ENCODE measurements at places on chromosomes 5 and 9. TPM values are rescaled to one million over a fixed set of nuclear protein-coding genes. Genes with fewer than 3 reads are reported as not detected.
A peak's percentile ranks its signal among the peaks of the same experiment; 100 is the strongest.

GABRA1 gene
- total RNA-seq = 2.9 TPM

DNA sequence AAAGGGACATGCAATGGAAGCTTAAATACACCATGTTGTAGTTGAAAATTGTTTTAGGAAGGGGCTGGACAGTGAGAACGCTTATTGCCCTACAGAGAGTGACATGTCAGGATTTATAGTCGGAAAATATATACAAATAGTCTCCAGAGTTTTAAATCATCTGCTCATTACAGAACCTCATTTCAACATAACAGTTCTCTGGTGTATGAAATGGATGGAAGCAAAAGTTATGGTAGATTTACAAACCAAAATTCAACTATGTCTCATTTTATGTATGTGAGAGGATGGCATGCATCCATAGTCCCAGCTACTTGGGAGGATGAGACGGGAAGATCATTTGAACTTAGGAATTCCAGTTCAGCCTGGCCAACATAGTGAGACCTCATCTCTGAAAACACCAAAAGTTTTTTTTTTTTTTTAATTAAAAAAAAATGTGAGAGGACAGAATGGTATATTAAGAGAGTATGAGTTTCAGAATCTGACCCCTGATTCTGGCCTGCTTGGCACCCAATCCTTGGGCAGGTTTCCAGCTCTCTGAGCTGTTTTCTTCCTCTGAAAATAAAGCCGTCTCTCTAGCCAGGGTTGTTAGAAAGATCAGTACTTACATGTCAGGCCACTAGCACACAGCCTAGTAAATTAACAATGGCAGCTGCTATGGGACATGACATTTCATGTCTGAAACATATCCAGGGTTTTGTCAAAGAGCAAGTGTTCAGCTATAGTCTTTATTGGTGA lies 40.1 kb downstream of the IQGAP2 start:
- no peak for DNase-seq

LRRTM2 gene
- 2.4 TPM for total RNA-seq

PCDHA1 gene
- total RNA-seq = 5.3 TPM

ARID3C gene
- total RNA-seq = not detected

DNA sequence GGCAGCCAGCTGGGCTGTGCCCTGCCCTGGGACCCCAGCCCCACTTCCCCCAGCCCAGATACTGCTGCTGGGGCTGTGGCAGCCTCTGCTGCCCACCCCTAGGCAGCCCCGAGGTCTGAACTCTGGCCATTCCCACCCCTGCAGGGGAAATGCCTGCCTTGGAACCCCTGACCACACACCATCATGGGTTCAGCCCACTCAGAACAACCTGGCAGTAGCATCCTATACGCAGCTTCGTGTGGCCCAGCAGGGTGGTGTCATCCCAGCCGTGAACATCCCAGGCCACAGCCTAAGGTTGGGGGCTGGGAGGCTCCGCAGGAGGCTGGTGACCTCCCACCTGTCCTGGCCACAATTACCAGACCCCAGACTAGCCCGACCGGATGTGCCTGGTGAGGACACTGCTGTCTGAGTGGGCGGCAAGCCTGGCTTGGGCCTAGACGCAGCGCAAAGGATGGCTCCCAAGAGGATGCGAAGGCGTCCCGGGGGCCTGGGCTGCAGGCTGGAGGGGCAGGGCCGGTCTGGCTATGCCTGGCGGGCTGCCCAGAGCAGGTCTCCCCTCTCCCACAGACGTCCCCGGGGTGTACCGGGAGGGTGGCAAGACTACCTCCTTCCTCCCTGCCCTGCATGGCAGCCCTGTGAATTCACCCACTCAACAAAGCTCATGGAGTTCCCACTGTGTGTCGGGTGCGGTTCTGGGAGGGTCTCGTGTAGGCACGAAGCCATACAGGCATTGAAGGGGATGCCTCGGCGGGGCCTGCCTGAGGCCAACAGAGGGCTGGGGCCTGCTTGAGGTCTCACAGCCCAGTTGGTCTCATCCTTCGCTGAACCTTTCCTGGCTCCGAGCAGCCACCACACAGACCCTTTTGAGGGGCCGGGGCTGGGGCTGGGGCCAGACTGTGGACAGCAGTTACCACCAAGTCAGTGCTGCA lies 1.5 kb upstream of the SLC34A3 start:
- DNase-seq = no peak

EFCAB9 gene
- not detected for total RNA-seq

- DNase-seq = no peak
Measured at GRCh38 chr5:89443508-89443907, 560.5 kb upstream of the MEF2C start.

- no peak for DNase-seq
Measured at GRCh38 chr5:80619086-80619485, 35.4 kb upstream of the MSH3 start.

DNA sequence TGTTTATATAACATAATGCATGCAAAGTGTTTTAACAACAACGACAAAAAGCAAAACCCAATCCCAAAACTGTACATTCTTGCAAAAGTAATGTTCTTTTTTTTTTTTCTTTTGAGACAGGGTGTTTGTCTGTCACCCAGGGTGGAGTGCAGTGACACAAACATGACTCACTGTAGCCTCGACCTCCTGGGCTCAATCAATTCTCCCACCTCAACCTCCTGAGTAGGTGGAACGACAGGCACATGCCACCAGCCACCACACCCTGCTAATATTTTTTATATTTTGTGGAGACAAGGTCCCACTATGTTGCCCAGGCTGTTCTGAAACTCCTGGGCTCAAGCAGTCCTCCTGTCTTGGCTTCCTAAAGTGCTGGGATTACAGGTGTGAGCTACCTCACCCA lies 13.6 kb upstream of the HAVCR1 start:
- DNase-seq = no peak

SET gene
- 287 TPM for total RNA-seq

DNA sequence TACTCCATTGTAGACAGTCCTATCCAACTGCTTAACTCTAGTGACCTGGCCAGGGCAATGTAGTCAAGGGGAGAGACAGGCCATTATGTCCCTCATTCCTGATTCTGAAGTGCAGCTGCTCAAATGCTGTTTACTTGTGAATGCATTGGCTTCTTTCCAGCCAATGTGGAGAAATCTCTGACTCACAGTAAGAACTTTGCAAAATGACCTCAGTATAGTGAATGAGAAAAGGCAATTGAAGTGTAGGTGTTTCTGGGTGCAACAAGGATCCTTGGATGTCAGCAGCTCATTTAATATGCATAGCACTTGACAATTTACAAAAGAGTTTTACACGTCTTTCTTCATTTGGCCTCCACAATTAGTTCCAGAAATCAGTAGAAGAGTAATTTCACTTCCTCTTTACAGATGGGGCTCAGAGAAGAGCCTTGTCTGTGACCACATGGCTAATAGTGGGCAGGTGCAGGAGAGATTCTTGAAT lies 367.2 kb downstream of the OSTF1 start:
- DNase-seq = no peak

SLC30A5 gene
- total RNA-seq = 48.9 TPM

DNA sequence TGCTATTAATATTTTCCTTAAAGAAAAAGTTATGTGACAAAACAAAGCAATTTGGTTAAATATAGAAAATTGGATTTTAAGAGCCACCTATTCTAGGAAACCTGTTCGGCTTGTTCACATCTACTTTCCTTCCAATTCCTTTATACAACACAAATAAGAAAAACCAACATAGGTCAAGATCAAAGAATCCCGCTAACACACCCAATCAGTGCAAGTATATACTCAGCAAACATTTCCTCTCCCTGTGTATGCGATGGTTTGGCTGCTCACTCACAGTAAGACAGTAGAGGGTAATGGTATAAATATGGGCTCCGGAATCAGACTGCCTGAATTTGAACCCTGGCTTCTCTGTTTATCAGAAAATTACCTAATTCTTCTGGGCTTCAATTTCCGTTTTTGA lies 757.5 kb upstream of the ZNF608 start:
- no peak for DNase-seq

- DNase-seq = peak; percentile 18
Measured at GRCh38 chr5:116970318-116970717, 395.7 kb upstream of the SEMA6A start.

GRCh38 chr5:89213573-89213972 lies 330.6 kb upstream of the MEF2C start:
- DNase-seq = peak; percentile 94

DNA sequence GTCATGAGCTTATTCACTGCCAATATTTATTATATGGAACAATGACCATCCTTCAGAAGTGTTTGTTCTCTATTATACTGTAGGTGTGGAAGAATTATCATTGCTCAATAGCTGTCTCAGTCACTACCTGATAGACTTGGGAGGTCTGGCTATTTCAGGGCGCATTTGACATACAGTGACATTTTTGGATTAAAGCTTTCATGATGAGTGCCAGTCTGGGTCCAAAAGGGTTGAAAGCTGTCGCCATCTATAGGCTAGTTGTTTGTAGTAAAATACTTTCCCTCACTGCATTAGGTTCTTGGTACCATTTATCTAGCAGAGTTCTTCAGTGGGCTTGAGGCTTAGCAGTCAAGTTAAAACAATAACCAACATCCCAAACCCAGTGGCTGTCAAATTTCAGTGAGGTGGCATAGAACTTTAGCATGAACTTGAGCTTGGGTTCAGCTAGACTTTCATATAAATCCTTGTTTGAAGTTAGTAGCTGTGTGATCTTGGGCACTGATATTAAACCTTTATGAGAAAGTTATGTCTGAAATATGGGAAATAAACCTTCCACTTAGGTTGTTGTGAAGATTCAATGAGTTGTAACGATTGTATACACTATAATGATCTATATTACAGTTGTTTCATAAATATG lies 110.5 kb upstream of the CDKN2B start:
- DNase-seq = no peak

SPINK5 gene
- total RNA-seq = 3.6 TPM

FAM153A gene
- total RNA-seq = 0.96 TPM

DNA sequence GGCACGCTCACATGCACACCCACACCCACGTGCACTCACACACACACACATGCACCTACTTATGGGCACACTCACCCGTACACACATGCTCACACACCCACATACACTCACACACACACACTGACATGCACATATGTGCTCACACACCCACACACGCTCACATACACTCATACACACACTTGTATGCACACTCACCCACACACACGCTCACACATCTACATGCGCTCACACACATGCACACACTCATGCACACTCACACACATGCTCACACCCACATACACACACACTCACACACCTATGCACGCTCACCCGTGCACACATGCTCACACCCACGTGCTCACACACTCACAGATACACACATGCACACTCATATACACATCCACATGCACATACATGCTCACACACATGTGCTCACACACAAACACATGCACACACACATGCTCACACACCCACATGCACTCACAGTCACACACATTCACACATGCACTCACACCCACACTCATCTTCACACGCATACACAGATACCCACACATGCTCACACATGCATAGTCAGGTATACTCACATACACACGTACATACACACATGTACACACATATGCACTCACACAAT lies 138.3 kb downstream of the OLFM1 start:
- no peak for DNase-seq

GRCh38 chr9:121886759-121887485 lies 206.2 kb downstream of the TTLL11 start:
- DNase-seq = no peak

ZBED3 gene
- 15.2 TPM for total RNA-seq

DNA sequence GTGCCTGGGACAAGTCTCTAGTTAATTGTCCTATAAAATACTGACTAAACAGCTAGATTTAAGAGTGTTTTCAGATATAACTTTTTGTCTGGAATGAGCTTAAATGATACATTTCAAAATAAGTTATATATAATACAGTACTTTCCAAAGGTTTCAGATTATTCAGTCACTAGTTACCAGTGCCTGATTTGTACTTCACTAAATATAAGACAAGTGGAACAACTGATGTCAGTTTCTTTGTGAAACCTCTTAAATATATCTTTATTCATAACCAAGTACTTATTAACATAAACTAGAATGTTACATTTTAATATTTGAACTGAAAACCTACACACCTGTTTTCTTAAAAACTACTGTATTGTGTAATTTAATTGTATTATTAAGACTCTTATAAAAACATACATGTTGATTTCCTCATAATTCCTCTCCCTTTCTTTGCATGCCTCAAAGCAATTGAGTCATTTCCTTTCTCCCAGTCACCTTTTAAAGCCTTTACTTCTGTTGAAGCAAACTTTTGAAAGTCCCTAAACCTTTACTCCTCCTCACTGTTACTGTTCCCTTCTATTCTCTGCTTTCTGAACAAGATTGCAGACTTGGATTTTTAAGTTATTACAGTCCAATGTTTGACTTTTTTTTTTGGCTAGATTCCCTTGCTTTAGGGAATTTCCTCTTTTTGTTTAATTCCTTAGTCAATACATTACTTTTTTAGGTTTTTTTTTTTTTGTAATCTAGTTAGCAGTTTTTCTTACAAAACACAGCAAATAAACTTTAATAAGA lies 8.7 kb upstream of the SEMA6A start:
- DNase-seq = no peak

DNA sequence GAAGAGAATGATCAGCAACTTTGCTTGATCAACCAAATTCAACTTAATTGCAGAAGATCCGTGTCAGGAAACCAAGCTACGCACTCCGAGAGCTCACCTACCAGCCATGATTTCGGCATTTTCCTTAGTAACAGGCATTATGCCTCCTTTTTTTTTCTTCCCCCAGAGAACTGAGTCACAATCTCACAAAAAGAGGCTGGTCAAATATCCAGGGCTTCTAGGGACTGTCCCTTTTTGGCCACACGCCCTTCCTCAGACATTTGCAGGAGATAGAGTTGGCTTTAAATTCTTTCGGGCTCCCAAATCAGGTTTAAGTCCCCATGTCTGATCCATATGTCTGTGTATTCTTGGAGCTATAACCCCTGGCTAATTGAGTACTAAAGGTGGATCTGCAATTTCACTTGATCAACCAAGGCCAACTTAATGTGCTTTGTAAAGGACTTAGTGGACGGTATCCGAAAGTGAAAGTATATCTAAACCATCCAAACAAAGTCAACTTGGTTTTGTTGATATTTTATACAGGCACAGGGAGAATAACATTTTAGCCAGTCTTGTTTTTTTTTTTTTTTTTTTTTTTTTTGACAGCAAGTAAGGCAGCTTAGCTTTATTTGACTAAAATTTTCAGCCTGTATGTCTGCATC lies 100.8 kb upstream of the TBCA start:
- no peak for DNase-seq

DNA sequence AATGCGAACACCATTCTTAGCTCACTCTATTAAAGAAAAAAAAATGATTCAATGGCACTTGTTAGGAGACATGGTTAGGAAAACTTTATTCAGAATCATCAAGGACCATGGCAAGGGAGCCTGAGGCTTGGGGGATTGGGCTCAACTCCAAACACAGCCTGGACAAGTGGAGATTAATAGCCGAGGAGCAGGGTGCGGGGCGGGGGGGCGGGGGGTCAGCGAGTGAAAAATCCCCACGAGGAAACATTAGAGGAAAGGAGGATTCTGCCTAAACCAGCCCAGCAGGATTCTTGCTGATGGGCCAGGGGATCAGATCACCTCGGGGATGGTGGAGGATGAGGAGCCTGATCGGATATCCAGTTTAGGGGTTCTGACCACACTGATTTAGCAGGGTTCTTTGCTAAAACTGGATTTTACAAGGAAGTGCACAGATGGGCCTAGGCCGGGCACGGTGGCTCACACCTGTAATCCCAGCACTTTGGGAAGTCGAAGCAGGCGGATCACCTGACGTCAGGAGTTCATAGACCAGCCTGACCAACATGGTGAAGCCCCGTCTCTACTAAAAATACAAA lies 24.4 kb upstream of the FIBCD1 start:
- DNase-seq = no peak

FAXDC2 gene
- total RNA-seq = 32.3 TPM
